CD8-positive, alpha-beta T cell (primary cell): ENCODE measurements at places on chromosomes 2 and 18.

DNA sequence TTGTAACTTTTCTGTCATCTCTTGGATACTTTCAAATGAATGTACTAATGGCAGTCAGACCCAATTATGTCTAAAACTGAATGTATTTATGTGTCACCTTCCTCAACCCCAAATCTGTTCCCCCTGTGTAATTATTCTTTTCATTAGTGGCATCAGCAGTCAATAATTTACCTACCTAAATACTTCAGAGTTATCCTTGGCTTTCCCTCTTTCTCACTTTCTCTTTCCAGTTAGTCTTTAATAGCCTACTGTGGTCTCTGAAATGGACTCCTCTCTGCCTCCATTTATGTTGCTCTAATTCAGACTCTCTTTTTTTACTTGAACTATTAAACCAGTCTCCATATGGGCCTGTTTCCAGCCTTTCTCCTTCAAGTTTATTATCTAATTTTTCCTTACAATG is 21.0 kb downstream of the C18orf63 start:
- no peak for DNase-seq

DNA sequence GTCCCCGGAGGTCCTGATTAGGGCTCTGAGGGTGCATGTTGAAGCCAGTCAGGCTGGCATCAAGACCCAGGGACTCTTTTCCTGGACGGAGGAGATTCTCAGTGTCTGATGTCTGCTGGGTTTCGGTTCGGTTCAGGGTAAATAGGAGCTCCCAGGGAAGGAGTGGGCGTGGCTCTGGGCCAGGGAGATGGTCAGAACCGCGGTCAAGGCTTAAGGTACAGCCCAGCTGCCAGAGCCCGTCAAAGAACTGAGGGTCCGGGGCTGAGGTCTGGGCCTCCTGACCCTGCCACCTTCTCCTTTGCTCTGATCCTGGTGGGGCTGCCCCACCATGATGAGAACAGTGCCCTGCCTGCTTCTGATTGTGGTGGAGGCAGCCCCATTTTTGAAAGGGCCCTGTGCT is 39.8 kb downstream of the LPIN1 start:
- no peak for DNase-seq

- no peak for DNase-seq
Measured at GRCh38 chr2:186456941-186457340, 29.1 kb upstream of the ZC3H15 start.

GRCh38 chr2:213065583-213066442 is 85.6 kb downstream of the IKZF2 start:
- no peak for DNase-seq

GRCh38 chr2:195279840-195280427 is 377.1 kb upstream of the SLC39A10 start:
- no peak for DNase-seq

DNA sequence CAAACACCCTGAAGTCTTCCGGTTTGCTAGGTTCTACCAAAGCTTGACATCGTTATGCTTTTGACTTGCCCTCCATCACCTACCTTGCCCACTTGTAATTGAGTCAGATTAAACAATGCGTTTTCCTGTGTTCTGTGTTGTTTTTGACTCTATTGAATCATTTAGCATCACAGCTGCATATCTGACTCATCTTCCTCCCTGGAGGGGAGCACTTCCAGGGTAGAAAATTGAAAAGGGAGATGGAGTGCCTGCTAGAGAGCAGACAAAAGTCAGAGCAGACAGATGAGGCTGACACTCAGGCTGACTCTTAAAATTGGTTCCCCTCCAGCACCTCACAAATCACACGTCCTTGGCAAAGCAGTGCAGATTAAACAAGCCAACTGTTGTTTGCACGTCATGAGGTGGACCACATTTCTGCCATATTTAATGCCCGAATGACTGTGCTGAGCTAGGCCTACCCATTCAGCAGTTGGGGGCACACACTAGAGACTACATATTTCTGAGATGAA is 2.2 kb downstream of the MPP4 start:
- no peak for DNase-seq

DNA sequence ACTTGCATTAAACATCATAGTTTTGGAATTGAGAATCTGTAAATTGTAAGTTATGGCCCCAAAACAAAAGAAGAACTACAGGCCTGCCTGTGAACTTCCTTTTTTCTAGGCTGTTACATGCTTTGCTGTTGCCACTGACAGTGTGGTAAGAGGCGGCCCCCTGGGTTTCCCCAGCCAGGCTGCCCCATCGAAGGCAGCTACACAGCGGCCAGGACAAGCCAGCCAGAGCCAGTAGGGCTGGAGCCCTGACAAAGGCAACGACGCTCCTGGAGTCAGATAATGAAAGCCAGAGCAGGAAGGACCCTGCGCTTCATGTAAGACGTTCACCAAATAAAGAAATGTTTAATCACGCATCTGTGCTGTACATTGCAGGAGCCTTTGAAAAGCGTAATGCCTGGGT is 55.0 kb downstream of the ANKRD44 start:
- peak; percentile 89 for DNase-seq

DNA sequence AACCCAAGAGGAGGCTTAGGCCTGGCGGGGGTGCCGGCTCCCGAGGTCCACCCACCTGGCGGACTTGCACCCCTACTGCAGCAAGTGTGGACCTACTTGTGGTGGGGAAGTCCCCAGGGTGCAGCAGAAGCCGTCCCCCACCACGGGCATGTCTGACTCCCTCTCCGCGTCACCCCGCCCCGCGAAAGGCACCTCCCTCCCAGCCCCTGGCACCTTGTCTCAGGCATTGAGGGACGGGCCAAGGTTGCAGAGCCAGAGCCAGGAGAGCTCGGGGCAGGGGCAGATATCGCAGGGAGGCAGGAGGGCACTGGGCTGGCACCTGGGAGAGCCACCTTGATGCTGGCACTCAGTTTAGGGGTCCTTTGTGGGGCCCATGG is 19.0 kb downstream of the CROCC2 start:
- no peak for DNase-seq

GRCh38 chr2:11667194-11667593 is 2.8 kb downstream of the NTSR2 start:
- DNase-seq: no peak

GRCh38 chr2:127560931-127561280 is 25.4 kb downstream of the MYO7B start:
- DNase-seq: no peak

- DNase-seq: no peak
Measured at GRCh38 chr2:215479121-215479520, 43.3 kb upstream of the FN1 start.

GRCh38 chr2:85309699-85310321 is 18.0 kb downstream of the TGOLN2 start:
- peak; percentile 28 for DNase-seq

- no peak for DNase-seq
Measured at GRCh38 chr2:102061962-102062795, 70.4 kb downstream of the IL1R2 start.

DNA sequence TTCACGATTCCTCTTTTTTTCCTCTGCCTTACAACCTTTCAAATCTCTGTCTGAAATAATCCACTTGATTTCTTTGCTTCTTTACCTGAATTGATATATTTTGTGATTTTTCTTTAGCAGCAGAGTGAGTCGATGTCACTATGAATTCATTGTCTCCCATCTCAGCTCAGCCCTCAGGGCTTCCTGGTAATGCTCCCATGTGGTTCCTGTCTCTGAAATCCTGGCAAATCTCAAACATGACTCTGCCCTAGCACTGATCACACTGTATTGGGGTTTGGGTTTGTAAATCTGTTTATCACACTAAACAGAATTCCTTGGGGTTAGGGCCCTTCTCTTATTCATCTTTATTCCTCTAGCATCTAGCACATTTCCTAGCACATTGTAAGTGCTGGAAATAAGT is 43.0 kb upstream of the MSTN start:
- DNase-seq: no peak

DNA sequence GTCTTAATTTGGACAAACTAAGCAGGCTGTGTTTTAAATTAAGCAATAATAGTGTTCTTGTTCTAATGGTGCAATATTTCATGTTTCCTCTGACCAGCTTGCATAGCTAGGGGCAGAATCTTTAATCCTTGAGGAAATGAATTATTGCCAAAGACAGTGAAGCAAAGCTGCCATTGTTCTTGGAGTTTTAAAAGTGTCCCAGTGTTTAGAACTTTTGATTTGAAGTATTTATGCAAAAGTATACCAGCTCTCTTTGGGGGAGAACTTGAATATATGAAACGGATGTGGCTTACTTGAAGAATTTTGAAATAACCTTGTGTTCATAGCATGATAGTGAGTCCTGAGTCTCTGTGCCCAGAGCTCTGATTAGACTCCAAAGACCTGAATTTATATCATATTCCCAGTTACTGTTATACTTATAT is 33.4 kb downstream of the ITGA6 start:
- DNase-seq: no peak

- no peak for DNase-seq
Measured at GRCh38 chr2:47097563-47097962, 57.5 kb downstream of the STPG4 start.
